ENCODE measurements at places on chromosomes 13 and 19. TPM values are rescaled to one million over a fixed set of nuclear protein-coding genes. Genes with fewer than 3 reads are reported as not detected.

The PSMD8 gene
- total RNA-seq = 273 TPM

The SLC6A16 gene
- not detected for total RNA-seq

The CTXN1 gene
- total RNA-seq = 1.2 TPM

The GGN gene
- not detected for total RNA-seq

The ADPRHL1 gene
- 1.4 TPM for total RNA-seq

The MATK gene
- total RNA-seq = 4.0 TPM

The LINGO3 gene
- total RNA-seq = 0.23 TPM

The OR10H1 gene
- not detected for total RNA-seq

The ZNF497 gene
- total RNA-seq = 1.5 TPM

The UBL5 gene
- total RNA-seq = 467 TPM

The PEX11G gene
- 0.60 TPM for total RNA-seq

The PRTN3 gene
- total RNA-seq = not detected

The RAB3D gene
- 1.2 TPM for total RNA-seq

The POU4F1 gene
- 1.9 TPM for total RNA-seq

The ZNF557 gene
- 9.2 TPM for total RNA-seq

The RUBCNL gene
- not detected for total RNA-seq

The RNF225 gene
- total RNA-seq = not detected

The CNFN gene
- total RNA-seq = 2.0 TPM

GRCh38 chr13:51317262-51317661 lies 22.2 kb upstream of the SERPINE3 start:
- DNase-seq = peak; percentile 56

DNA sequence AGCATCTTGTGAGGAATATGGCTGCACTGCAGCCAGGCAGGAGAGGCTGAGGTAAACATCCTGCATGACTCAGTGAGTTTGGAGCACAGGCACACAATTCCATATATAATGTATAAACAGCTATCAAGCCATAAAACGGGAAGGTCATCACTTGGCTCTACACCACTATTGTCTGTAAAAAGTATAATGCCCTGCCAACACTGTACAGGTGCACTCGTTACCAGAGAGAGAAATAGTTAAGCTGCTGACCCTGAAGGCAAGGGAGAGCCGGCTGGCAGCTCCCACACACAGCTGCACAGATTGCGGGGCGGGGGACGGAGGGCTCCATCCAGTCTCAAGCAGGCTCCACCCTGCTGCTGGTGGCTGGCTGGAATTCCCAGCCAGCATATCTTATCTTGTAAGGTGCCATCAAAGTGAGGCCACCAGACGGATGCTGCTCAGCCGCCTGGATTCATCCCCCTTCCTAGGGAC lies 668.1 kb downstream of the SLITRK5 start:
- DNase-seq = no peak

DNA sequence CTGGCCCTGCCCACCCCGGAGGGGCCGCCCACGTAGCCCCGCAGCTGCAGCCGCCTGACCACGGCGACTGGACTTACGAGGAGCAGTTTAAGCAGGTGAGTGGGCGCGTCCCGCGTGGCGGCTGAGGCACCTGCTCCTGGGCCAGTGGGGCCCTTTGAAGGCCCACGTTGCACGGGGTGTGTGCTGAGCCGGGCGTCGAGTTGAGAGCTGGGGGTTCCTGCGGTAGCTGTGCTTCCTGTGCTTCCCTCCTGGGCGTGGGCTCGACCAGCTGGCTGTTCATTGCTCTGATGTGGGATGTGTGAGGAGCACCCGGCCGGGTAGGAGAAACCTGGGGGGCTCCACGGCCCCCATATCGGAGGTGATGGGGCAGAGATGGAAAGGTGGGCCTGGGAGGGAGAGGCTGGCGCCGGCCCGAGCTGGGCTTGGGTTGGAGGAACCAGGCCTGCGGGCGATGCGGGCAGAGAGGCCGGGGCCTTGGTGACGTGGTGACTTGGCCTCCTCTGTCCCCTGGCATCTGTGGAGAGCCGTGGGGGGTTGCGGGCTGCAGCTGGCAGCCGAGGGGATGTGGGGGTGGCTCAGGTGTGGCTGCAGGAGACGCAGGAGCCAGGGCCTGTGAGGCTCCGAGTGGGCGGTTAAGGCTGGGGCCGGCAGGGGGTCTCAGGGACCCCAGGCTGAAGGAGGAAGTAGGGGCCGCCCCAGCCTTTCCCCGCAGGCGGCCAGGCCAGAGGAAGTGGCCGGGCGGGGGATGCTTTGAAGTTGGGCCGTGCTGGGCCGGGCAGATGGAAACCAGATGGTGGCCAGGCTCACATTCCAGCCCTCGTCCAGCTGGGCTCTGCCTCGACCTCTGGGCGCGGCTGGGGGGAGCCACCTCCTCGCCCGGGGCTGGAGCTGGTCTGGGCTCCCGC lies 7.1 kb downstream of the ARID3A start:
- DNase-seq = peak; percentile 86

DNA sequence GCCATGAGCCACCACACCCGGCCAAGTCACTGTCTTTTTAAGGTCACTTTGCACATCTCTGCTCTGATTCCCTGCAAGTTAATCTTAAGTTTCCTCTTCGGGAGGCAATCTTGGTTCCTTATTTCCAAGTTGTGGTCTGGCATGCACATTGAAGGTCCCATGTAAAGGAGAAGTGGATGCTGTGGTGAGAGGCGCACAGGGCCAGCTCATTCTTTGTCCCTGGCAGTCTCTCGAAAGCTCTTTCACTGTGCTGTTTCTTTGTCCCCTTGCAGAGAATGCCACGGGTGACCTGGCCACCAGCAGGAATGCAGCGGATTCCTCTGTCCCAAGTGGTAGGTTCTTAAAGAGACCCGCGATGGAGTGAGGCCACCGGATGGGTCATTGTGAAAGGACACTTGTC lies 16.4 kb upstream of the C19orf33 start:
- no peak for DNase-seq

- DNase-seq = peak; percentile 68
Measured at GRCh38 chr19:8363803-8364771, at the start of gene ANGPTL4. ANGPTL4 (plus strand) TSS chr19:8364155; CDS start chr19:8364322, 167 bp downstream.

GRCh38 chr13:41837629-41838028 lies 123.3 kb downstream of the VWA8 start:
- DNase-seq = no peak

DNA sequence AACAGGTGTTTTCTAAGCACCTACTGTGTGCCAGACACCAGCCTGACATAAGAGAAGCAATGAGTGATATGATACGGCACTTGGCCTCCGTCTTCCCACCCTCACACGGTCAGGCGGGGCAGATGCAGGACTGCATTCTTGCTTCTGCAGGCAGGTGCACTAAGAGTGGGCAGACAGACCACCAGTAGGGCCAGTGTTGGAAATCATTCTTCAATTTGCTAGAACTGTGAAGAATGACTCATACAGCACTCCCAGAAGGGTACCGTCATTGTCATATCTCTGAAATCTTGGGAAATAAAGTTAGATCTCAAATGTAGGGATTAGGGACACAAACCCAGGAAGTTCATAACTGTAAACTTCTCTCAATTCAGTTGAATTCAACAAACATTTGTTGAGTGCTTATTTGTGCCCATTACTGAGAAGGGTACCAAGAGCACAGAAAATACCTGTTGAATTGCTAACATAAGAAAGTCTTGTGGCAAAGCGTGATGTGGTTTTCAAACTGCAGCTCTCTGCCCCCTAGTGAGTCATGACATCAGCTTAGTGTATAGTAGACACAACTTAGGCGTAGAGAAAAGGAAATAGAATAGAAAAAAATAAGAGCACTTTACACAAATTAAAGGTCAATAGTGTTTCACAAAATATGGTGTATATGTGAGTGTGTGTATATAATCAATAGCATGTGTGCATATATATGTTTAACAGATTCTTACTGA lies 76.1 kb downstream of the TEX26 start:
- DNase-seq = peak; percentile 49

DNA sequence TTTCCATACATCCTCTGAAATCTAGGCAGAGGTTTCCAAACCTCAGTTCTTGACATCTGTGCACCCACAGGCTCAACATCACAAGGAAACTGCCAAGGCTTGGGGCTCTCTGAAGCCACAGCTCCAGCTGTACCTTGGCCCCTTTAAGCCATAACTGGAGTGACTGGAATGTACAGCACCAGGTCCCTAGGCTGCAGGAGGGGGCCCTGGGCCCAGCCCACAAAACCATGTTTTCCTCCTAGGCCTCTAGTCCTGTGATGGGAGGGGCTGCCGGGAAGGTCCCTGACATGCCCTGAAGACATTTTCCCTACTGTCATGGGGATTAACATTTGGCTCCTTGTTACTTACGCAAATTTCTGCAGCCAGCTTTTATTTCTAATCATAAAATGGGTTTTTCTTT lies 1093.0 kb upstream of the PCDH9 start:
- no peak for DNase-seq

GRCh38 chr19:54191011-54191810 lies at the start of gene TSEN34:
TSEN34 (plus strand) TSS chr19:54191308; CDS start chr19:54191365, 57 bp downstream.
- peak; percentile 89 for DNase-seq

- DNase-seq = peak; percentile 49
Measured at GRCh38 chr19:12647490-12648071, 19.0 kb downstream of the MAN2B1 start.

- peak; percentile 65 for DNase-seq
Measured at GRCh38 chr19:46015687-46016425, 7.0 kb downstream of the PGLYRP1 start.

GRCh38 chr19:43584484-43584883 lies 8.9 kb downstream of the PINLYP start:
- no peak for DNase-seq

DNA sequence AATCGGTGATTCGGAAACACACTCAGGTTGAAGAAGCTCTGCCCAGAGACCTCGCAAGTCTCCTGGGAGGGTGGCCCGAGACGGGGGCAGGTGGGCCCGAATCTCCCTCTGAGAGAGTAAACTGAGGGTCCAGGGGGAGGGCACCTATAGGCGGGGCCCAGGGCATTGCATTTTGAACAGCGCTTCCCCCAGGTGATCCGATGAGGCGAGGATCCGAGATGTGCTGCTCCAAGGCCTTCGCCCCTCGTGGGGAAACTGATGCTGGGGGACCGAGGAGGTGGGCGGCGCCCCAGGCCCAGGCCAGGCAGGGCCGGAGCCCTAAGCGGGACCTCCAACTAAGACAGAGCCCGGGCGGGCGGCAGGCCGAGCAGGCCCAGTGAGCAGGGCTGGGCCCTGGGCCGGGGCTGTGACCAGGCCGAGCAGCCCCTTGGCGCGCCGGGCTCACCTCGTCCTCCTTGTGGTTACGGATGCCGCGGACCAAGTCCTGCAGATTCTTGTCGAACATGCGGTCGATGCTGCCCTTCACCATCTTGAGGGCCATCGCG lies 500 bp downstream of the AP3D1 start:
- no peak for DNase-seq

GRCh38 chr19:11848200-11848593 lies 329 bp upstream of the ZNF439 start:
- no peak for DNase-seq

DNA sequence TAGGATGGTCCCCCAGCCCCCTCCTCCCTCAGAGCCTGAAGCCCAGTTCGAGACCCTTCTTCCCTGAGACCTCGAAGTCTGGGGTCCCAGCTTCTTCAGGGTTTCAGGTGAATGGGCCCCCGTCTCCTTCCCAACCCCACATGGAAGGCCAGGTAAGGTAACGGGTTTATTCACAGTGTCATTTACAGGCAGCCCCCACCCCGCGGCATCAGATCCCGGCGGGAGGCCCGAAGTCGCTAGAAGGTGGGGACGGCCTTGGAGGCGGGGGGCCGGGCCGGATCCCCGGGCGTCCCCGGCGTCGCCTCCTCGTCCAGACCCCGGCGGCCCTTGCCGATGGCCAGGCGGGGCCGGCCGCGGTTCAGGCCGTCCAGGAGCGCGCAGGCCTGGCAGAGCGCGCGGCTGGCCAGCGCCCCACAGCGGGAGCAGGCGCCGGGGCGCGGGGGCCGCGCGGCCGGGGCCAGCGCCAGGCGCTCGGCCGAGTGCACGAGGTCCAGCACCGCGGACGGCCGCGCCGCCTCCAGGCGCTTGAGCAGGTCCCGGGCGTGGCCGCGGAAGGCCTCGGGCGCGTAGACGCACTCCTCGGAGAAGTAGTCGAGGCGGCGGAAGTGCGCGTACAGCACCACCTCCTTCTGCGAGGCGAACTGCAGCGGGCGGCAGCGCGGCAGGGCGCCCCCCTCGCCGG lies 9.7 kb downstream of the CTU1 start:
- DNase-seq = no peak

DNA sequence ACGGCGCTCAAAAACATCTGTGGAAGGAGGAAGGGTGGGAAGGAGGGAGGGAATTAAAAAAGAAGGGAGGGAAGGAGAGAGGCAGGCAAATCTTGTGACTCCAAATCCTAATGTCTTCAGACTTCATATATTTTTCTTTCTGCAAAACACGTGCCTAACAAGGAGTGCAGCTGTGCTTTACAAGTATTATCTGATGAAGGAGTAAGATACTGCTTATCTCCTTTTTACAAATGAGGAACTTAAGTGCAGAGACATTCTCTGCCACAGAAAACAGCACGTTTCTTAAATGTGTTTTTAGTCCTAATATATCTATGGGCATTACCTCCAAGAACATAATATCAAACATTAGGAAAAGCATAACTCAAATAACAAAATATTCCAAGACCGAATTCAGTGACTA lies 6.5 kb downstream of the FLT3 start:
- no peak for DNase-seq

DNA sequence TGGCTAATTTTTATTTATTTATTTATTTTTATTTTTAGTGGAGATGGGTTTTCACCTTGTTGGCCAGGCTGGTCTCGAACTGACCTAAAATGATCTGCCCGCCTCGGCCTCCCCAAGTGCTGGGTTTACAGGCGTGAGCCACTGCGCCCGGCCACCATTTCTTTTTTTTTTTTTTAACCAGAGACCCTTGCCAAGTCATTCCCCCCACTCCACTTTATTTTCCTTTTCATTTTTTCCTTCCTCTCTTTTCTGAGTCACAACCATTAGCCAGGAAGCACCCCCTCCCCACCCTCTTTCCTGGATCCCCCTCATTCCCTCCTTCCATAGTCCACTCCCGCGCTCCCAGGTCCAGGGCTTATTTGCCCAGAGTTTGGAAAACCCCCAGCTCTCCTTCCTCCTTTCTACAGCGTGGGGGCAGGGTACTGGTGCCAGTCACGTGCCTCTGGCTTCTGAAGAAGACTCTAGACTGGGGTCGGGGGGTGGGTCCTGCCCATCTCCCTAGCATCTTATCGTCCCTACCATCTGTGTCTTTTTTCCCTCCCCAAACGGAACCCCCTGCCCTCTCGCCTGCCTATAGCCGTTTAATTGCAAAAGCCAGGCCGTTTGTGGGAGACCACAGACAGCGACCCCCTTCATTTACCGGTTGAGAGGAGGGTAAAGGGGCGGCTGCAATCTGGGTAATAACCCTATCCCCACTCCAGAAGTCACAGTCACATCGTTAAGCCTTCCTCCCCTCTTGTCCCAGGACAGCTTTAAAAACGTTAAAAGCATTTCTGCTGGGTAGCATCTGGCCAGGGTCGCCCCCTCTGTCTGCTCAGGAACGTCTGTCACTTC lies 1.1 kb upstream of the CALR start:
- DNase-seq = peak; percentile 50

DNA sequence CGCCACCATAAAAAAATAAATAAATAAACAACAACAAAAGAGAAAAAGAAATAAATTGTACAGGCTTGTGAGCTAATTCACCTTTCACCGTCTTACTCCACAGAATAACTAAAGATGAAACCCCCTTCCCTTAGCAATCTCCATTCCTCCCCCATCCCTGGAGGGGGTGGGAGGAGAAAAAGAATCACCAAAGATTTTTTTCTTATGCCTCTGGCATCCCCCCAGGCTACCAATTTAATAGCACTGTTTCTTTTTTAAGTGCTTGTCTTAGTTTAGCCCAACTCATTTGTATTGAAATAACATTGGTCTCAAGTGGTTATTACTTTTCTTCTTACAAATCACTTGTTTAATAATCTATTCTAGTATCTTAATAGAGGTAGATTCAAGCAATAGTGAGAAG lies 23.9 kb upstream of the KLF5 start:
- no peak for DNase-seq

GRCh38 chr19:50877338-50877737 lies 4.1 kb downstream of the KLK2 start:
- no peak for DNase-seq

All from Daoy (cell line).